ENCODE measurements at places on chromosomes 12 and 14.
A peak's percentile ranks its signal among the peaks of the same experiment; 100 is the strongest.

GRCh38 chr12:80196419-80196818 lies 97.1 kb downstream of the OTOGL start:
- DNase-seq = no peak

DNA sequence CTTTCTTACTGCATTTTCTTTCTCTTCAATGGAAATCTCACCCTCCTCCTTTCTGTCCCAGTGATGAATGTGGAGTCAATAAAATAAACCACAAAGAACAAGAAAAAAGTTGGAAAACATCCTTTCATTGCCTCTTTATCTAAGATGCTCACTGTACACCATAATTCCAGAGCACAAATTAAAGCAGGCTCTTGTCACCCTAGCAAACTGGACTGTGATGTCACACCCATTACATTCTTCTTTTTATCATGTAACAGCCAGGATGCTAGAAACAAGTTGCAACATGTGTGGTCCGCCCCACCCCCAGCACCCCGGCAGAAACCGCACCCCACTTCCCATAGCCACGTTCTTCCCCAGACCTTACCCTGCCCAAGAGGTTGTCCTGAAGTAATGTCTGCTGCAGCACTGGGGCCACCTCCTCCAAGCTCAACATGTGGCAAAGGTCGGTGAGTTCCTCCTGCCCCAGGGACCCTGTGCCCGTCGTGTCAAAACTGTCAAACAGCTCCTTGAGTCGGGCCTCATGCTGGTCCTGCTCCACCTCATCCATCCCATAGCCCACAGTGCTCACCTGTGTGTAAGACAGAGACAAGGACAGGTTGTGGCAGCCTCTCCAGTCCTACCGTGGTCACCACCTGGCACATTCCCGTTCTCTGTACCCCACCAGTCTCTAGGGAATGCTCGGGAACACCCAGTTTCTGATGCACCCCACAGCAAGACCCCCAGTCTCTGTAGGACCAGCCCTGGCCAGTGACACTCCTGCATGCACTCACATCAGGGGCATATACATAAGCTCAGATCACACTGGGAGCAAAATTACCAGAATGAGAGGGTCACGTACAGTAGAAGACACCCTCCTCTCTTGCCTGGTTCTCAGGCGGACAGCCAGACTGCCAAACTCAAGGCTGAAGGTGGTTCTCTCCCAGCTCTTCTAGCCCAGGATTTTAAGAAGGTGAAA lies 9.2 kb downstream of the NIN start:
- DNase-seq = no peak

- DNase-seq = no peak
Observed at GRCh38 chr14:49494836-49495235, 91.3 kb downstream of the RPS29 start.

GRCh38 chr12:124125203-124125871 lies 152.3 kb downstream of the ZNF664 start:
- DNase-seq = peak; percentile 62

DNA sequence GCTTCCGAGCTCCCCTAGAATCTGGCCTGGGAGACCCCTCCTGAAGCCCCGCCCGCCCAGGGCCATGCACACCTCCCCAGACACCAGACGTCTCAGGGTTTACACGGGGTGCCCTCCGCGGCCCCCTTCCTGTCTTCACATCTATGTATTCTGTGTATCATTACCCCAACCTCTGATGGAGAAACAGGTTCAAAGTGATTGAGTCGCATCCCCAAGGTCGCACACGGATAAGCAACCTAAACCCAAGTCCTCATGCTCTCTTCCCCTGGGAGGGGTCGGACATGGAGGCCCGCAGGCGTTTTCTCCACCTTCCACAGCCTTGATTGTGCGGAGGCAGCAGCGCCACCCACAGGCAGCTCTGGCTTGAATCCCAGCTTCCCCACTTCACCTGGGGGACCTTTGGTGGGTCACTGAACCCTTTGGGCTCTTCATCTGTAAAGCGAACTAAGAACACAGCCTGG lies 237.3 kb downstream of the BCL11B start:
- DNase-seq = no peak

DNA sequence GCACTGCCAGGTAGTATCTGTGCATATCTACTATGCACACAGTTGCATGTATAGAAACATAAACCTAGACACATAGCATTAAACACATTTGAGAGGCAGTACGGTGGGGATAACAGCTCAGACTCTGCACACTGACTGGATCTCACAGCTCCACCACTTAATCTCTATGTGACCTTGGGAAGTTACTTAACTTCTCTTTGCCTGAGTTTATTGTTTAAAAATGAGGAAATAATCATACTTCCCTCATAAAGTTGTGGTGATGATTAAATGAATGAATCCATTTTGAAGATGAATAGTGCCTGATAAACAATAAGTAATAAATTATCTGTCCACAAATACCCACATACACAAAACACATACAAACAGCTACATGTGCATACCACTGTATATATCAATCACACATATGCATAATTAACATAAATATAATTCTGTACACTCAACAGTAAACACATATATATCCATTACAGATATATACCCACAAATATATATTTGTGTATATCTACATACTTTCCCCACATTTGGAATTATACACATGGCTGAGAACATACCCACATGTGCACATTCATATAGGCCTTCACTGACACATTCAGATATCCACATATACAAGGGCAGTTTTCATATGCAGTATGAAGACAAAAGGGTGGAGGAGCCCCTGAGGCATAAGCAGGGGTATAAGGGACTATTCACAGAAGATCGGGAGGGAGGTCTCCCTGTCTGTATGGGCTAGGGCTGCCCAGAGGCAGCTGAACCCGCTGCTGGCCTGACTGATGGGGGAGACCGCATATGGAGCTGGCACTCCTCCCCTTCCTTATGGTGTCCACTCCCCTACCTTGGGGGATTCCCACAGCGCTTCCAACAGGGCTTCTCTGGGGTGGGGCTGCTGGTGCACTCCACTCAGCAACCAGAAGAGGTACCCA lies 5.9 kb downstream of the CDH24 start:
- DNase-seq = no peak

GRCh38 chr14:22974530-22975313 lies 7.6 kb downstream of the AJUBA start:
- DNase-seq = no peak

DNA sequence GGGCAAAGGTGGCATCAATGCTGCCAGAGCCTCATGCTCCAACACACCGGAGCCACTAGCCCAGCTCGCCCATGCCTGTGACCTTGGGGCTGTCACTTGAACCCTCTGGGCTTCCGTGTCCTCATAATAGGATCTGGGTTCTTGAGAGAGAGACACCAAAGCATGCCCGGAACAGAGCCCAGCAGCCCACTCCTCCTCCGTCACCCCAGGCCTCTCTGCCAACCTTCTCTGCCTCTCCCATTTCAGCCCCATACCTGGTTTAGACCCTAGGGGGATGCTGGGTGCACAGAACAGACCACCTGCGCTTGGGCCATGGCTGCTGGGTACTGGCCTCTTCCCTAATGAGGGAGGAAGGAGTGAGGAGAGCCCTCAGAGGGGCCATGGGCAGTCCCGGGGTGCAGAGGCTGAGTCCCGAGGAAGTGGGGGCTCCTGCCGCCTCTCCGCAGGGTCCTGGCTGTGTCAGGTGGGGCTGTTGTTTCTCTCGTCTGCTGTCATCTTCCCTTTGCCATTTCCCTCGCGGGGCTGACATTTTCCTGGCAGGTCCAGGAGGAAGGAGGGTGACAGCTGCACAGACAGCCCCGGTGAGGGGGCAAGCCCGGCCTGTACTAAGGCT lies 172.4 kb upstream of the RTL1 start:
- DNase-seq = no peak

DNA sequence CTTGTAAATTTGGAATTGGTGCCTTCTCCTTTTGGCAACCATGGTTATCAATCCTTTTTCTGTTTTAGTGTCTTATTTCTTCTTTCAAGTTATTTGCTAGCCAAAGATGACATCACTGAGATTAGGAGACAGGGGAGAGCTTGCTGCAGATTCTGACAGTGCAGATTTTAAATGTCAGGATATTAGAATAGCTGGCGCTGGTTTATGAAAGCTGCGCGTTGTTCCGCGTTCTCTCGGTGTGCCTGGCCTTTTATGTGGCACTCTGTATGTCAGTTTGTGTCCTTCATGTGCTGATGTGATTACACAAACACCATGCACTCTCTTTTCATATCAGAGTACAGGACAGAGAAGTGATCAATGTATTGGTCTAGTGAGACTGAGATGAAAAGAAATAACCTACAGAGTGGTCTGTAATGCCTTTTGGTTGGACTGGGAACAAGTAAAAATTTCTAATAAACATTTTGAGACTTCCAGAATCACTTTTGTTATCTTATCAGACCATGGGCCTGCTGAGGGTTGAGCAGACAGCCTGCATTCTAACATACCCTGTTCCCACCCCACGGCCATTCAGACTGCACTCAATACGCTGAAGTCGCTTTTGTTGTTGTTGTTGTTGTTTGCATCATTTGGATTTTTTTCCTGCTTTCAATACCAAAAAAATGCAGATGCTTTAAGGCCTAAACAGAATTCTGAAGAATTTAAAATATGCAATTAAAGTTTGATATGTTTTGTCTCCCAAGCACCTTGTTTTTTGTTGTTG lies 49.7 kb upstream of the TRAF3 start:
- DNase-seq = no peak

- no peak for DNase-seq
Observed at GRCh38 chr14:72743626-72744025, 150.3 kb downstream of the DPF3 start.

DNA sequence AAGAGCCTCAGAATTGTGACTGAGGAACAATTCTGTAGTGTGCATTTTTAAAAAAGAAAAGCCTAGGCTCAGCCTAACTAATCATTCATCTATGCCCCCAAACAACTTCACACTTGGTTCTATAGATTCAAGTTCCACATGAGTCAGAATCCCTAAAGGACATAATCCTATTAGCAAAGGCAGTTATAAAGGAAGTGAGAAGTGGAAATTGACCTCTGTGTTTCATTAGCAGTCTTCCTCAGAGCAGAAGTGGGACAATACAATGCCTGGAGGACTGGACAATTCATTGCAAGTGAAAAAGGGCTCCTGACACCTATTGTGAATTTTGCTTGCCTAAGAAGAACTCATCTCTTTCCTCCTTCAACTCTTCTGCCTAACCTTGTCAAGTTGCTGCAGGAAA lies 222.3 kb downstream of the PTPRO start:
- DNase-seq = no peak

- DNase-seq = no peak
Observed at GRCh38 chr14:62655166-62655565, 390.1 kb downstream of the KCNH5 start.

DNA sequence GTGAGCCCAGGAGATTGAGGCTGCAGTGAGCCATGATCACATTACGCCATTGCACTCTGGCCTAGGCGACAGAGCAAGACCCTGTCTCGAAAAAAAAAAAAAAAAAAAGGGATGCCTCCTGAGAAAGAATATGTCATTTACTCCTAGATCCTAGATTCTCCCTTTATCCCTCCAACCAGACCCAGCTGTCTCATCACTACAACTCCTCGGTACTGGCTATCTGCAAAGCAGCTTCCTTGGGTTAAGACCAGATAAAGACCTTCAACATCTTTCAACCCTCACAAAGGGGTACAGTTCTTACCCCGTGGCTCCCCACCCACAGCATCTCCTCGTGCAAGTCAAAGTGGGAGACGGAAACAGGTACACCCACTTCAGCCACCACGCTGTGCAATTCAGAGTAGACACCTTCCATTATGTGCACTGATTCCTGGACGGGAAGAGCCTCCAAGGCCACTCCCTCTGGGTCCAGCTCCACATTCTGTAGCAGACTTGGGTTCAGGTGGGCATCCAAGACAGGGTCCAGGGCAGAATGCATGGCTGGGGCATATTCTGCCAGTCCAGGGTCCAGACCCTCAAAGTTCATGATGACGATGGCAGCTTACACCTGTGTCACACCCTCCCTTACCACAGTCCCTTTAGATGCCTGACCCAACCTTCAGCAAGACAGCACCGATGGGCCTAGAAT lies 1.1 kb downstream of the PAN2 start:
- no peak for DNase-seq

DNA sequence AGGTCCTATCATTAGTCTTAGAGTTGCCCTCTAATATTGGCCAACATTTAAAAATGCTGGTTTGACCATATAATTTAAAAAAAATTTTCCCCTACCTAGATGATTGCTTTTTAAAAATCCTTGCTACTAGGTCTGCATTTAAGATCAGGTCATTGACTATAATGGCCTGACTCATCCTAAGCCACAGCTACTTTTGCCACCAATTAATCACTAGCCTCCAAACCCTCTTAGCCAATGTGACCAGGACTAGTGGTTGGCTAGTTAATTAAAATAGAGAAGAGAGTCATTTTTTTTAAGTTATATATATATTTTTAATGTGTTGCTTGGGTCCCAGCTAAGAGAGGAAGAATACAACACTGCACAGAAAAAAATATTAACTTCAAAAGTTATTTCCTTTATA lies 57.5 kb downstream of the SOS2 start:
- DNase-seq = no peak

- no peak for DNase-seq
Observed at GRCh38 chr12:113781415-113782198, 184.5 kb downstream of the RBM19 start.

DNA sequence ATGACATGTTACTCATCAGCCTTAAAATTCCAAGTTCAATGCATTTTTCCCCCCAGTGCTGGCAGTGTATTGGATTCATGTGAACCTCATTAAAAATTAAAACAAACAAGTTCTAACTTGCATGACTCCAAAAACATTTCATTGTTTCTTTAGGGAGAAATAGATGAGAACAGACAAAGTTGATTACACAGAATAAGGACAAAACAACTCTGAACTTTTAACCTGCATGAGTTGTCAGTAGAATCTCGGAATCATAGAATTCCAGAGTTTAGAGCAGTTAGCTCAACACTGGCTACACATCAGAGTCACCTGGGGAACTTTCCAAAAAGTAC lies 127.5 kb downstream of the TMX1 start:
- DNase-seq = no peak

GRCh38 chr12:98939350-98939749 lies 294.3 kb downstream of the APAF1 start:
- DNase-seq = peak; percentile 26

DNA sequence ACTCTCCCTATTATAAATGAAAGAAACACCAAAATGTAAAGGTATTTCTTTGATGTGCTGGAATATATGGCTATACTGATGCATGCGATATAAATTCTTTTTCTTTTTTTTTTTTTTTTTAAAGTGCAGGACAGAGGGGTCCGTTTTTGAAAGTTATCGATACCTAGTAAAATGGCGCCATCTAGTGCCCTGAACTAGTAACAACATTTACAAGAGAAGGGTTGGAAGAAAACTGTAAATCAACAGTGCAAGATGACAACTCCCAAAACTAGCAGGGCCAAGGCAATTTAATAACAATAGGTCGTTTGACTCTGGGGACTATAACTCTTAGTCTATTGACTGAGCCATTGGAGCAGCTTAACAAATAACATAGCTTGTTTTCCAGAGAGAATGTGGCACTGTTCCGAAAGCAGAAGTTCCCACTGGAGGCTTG lies 137.7 kb downstream of the SPTSSA start:
- DNase-seq = no peak

- DNase-seq = no peak
Observed at GRCh38 chr12:122614839-122615238, 87.8 kb downstream of the KNTC1 start.

Data from kidney glomerular epithelial cell (primary cell).